ENCODE measurements at places on chromosomes 7 and 10.

GRCh38 chr10:27143686-27144085 is 10.5 kb downstream of the YME1L1 start:
- DNase-seq, result no peak

DNA sequence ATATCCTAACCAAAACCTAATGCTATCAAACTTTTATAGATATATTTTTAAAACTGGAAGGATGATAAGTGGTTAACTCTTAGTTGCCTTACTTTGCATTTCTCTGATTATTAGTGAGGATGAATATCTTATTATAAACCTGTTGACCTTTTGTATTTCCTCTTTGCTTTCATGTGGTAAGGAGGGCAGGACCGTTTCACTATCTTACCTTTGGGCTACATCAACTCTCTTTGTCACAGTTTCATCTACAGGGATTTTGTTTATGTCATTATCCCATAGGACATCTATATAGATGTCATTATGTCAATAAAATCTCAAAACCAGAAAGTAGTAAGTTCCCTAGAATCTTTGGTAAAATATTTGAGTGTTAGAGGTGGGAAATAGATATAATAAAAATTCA is 219.3 kb downstream of the THSD7A start:
- no peak for DNase-seq

DNA sequence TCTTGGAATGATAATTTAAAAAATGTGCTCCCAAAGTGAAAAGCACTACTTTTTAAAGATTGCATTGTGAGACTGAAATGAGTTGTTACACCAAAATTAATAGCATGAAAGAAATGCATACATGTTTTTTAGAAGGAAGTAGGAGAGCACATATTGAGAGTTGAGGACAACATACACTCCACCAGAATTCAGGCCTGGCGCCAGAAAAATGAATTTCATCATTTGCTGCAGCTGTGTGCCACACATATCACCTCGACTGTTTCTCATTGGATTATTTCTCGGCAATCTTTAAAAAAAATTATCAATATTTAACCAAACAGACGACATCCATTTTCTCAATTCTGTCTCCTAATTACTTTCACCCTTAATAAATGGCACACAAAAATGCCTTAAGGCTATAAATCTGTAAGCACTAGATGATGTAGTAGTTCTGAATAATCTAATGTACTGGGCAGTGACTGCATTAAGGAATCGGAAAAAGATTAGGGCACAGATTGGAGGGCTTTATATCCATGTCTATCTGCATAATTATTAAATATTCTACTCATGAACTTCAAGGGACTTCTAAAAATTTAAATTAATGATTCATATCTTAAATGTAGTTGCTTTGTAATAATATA is 590.4 kb downstream of the NXPH1 start:
- no peak for DNase-seq

DNA sequence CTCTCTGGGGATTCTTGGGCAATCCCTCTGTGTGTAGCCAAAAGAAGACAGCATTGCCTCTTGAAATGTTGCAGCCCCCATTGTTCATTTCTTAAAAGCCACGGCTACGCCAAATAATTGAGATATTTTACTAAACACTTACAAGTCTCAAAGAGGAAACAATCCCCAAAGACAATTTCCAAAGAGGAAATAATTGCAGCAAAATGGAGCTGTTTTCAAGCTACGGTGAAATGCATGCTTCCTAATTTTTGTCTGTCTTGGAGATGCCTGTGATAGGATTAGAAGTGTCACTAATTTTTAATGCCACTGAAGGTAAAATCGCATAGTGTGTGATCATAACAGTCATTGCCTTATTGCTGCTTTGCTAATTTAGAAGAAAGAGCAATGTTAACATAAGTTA is 72.9 kb upstream of the NAMPT start:
- no peak for DNase-seq

DNA sequence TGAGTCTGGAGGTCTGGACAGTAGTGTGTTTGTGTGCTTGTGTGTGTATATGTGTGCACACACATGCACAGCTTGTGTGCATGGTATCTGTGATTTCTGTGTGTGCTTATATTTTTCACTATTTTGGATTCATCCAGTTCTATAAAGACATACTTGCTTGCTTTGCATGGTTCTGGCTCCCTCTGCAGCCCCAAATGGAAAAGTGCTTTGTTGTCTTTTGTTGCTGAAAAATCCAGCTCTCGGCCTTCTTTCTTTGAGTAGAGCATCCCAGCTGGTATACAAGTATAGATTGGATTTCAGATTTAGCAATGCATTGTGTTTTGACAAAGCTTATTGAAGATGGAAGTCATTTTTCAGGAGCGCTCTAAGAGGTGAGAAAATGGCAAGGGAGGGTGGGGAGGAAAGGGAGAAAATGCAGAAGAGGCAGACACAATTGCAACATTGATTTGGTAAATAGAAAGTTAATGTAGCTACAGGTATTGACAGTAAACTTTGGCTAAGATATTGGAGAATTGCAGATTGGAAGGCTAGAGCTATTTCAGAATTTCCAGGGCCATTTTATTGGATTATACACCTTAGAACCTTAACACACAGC is 333.9 kb downstream of the AUTS2 start:
- DNase-seq, result peak; percentile 57

- no peak for DNase-seq
These were observed 72.2 kb downstream of the GTF2IRD1 start for GRCh38 chr7:74525881-74526280.

GRCh38 chr10:119208553-119208940 is 1.2 kb downstream of the GRK5 start:
- no peak for DNase-seq

GRCh38 chr7:19105546-19105945 is 11.9 kb downstream of the TWIST1 start:
- no peak for DNase-seq

DNA sequence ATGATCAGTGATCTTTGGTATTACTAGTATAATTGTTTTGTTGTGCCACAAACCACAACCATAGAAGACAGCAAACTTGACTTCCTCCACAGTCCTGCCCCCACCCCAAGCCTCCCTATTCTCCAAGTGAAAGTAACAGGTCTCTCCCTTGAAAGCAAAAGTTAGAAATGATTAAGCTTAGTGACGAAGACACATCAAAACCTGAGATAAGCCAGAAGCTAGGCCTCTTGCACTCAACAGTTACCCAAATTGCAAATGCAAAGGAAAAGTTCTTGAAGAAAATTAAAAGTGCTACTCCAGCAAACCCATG is 7.5 kb downstream of the SAR1A start:
- no peak for DNase-seq

GRCh38 chr10:66777665-66778064 is 148.2 kb upstream of the LRRTM3 start:
- DNase-seq, result no peak

GRCh38 chr7:71639382-71640085 is 507.6 kb downstream of the GALNT17 start:
- DNase-seq, result no peak

GRCh38 chr10:21087476-21087875 is 190.4 kb upstream of the NEBL start:
- no peak for DNase-seq

- DNase-seq, result no peak
These were observed 20.6 kb downstream of the RGR start for GRCh38 chr10:84265418-84265817.

GRCh38 chr7:40009301-40009700 is 59.2 kb downstream of the CDK13 start:
- DNase-seq, result no peak

GRCh38 chr10:106830006-106830405 is 334.5 kb downstream of the SORCS1 start:
- no peak for DNase-seq

- DNase-seq, result no peak
These were observed 22.5 kb upstream of the WASL start for GRCh38 chr7:123771256-123771655.

DNA sequence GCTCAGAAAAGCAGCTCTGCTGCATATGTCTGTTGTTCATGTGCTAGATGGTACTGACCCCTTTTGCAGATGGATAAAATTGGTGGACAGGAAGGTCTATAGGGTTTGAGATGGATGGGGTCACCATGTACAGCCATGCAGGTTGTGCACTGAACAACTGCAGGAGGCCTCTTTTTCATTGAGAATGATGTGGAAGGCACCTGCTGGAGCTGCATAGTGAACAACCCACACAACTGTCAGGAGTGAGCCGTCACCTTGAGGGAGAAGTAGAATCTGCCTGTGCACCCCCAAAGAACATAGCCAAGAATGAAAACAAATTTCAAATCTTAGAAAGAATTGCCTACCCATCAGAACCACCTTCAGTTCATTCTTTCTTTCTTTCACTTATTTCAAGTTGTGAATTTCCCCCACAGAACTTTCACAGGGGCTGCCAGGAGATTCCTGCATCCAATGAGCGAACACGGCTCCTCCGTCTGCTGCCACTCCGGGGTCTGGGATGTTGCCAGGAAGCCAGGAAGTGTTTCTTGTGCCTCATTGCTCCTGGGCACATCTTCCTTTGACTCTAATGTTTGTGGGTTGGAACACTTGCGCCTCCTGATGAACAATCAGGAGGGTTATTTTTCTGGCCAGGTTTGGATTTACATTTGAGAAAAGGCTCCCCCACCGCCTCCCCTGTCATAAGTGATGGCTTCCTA is 53.7 kb upstream of the DOCK1 start:
- no peak for DNase-seq

DNA sequence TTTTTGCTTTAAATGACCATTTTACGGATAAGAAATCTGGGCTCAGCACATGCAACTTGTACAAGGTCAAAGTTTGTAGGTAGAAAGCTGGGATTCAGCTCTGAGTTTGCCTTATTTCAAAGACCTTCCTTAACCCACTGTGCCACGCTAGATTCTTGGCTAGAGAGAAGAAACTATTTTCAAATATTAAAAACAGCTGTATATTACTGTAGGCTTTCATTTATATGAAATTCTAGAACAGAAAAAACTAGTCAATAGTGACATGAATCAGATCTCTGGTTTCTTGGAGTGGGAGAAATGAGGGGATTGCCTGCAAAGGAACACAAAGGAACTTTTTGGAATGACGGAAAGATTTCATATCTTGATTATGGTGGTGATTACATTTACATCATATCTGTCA is 53.0 kb upstream of the C1GALT1 start:
- no peak for DNase-seq

DNA sequence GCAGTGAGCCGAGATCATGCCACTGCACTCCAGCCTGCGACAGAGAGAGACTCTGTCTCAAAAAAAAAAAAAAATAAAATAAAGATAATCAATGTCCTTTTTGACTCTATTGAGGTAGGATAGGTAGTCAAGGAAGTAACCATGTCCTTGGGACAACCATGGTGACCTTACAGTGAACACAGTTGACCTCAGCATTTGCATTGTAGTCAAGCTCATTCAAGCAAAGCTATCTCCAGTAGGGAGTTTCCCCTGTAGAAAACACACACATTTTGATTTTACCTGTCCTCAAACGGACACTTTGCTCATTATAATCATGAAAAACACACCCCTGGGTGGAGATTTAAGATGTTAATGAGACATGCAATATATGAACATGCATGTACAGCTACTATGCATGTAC is 171.7 kb downstream of the KIF20B start:
- no peak for DNase-seq

GRCh38 chr10:93771354-93771753 is 13.6 kb downstream of the LGI1 start:
- no peak for DNase-seq

DNA sequence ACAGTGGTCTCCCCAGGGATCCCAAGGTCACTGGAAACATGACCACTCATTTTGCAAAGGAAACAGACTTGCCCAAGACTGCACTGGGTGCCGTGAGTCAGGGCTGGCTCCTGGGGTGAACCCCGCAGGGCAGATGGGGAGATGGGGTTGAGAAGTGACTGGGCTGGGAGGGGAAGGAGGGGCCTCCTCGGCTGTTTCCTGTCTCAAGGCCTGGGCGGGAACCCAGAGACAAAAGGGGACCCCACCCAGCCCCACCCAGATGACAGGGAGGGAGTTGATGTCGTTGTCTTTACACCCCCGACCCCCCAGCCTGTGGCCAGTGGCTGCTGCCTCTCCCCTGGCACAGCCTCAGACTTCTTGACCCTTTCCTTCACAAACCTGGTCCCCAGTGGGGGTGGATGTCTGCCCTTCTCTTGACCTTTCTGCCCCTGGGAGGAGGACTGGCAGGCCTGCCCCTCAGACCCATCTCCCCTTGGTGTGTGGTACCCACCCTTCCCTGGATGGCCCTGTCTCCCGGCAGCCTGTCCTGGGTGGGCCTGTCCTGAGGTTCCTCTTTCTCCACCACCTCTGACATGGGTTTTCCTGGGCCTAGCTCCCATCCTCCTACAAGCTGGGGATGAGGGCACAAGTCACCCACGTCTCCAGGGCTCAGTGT is 1.4 kb downstream of the MYO1G start:
- no peak for DNase-seq

- peak; percentile 62 for DNase-seq
These were observed 48.5 kb upstream of the SLC29A3 start for GRCh38 chr10:71270301-71271220.

GRCh38 chr10:77837248-77837924 is 89.2 kb downstream of the DLG5 start:
- DNase-seq, result peak; percentile 8

DNA sequence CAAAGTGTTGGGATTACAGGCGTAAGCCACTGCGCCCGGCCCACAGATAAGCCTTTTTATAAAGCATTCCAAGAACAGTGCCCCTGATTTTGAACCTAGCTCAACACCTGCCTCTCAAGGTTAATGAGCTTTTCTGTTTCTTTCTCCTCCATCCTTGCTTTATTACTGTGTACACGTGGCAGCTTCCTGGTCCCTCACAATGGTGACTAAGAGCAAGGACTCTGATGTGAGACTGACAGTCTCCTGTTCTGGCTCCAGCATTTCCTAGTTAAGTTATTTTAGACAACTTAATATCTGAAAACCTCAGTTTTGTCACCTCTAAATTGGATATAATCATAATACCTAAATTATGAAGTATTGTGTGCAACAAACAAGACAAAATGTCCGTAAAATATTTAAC is 9.9 kb downstream of the HABP2 start:
- no peak for DNase-seq

- no peak for DNase-seq
These were observed 110.2 kb upstream of the GDF10 start for GRCh38 chr10:47189802-47190201.

- no peak for DNase-seq
These were observed 258.0 kb downstream of the GALNT17 start for GRCh38 chr7:71389976-71390375.

- peak; percentile 33 for DNase-seq
These were observed 177.6 kb upstream of the NAMPT start for GRCh38 chr7:106462365-106462859.

- DNase-seq, result no peak
These were observed 93.0 kb upstream of the IL6 start for GRCh38 chr7:22633954-22634474.

DNA sequence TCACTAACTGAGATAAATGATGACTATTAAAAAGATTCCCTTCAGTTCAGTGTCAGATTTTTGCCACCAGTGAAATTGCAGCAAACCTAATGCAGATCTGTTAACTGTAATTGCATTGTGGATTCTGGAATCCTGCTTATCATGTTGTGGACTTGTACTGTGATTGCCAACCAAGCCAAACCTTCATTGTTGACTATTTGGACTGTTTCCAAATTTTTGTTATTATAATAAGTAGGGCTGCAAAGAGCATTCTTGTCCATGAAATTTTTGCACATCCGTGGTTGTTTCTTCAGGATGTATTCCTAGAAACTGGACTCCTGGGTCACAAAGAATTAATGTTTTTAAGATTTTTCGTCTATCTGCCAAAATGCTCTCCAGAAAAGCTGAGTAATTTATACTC is 281.6 kb upstream of the ZMIZ1 start:
- DNase-seq, result no peak
